ENCODE measurements at places on chromosomes 11 and 22. TPM values are rescaled to one million over a fixed set of nuclear protein-coding genes. Genes with fewer than 3 reads are reported as not detected.
A peak's percentile ranks its signal among the peaks of the same experiment; 100 is the strongest.

OR2AG2 gene
- not detected for total RNA-seq

OR4A16 gene
- not detected for total RNA-seq

CCDC82 gene
- total RNA-seq: 15.9 TPM

GRCh38 chr11:3058753-3059664 is 1.8 kb upstream of the CARS1 start:
- H3K36me3 ChIP-seq: peaks cover 3% of the 10 kb centered on the region
- H3K27me3 ChIP-seq: no peaks in the 10 kb centered on the region
- peaks cover 29% of the 10 kb centered on the region for H3K4me1 ChIP-seq
- no peak for DNase-seq

DNA sequence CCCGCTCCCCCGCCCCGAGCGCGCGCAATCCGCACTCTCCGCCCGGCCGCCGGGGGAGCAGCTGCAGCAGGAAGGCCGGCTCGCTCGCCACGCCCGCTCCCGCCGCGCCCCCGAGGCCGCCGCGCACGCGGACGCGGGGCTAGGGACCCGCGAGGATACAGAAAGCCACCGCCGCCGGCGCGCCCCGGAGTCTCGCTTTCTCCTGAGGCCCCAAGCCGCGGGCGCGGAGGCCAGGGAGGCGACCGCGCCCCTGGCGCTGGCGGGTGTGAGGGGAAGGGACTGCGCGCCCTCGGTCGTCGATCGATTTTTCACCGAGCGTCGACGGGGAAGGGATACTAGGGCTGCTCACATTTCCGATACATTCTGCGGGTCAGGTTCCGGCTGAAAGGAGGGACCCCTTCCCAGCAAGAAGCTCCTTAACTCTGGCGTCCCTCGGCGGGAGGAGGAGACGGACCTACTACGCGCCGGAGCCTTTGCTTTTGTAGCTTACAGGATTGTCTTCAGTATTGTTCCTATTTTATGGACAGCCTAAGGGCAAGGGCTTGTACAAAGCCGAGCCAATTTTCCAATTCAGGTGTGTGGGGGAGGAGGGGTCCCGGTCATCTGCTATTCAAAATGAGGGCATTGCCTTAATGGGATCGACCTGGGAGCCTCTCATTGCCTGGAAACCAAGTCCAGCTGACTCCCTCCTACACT is 416 bp upstream of the GAB2 start:
- H3K4me3 ChIP-seq: peak overlapping the region; percentile 95
- peak; percentile 87 for DNase-seq
- H3K27ac ChIP-seq: peak overlapping the region; percentile 98
- no peaks in the 10 kb centered on the region for H3K27me3 ChIP-seq

DNA sequence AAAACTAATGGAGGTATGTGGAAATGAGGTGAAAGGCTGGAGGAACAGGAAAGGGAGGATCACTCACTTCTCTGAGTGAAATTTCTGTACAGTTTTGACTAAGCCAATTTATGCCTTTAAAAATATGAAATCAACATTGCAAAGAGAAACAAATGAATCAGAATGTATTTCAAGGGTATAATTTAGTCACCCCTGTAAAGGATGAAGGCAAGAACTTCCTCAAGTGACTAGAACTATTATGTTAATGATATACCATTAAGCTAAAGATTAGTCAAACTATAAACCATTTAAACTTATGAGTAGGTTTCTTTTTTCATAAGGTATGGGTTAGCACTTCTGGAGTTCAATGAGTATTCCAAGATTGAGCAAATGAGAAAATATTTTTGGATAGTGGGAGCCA is 184.5 kb upstream of the CHORDC1 start:
- no peak for DNase-seq
- H3K27ac ChIP-seq: no peak overlapping the region
- no peaks in the 10 kb centered on the region for H3K27me3 ChIP-seq

DNA sequence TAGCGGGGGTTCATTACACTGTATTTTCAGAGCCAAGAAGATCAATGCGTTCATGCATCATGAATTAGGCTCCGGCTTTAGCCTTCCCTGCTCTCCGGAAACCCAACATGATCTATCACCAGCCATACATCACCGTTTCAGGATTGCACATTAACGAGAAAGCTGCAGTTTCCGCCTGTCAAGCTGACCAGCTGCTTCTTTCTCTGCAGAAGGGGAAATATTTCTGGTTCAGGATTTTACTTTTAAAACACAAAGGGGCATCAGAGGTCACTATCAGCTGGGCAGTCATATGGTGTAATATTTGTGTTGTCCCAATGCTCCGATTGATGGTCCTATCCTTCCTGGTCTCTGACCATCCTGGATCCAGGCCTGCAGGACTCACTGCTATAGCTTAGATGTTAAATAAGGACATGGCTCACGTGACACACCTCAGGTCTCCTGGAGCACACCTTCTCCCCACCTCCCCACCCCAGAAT is 21.4 kb upstream of the CADM1 start:
- no peak for DNase-seq
- H3K27ac ChIP-seq: no peak overlapping the region
- H3K4me3 ChIP-seq: no peak overlapping the region
- H3K4me1 ChIP-seq: peaks cover 16% of the 10 kb centered on the region
- H3K27me3 ChIP-seq: peaks cover 28% of the 10 kb centered on the region

GRCh38 chr22:22770280-22770871 is 117.2 kb upstream of the IGLL5 start:
- H3K4me1 ChIP-seq: no peaks in the 10 kb centered on the region
- H3K4me3 ChIP-seq: no peak overlapping the region
- H3K27ac ChIP-seq: no peak overlapping the region

DNA sequence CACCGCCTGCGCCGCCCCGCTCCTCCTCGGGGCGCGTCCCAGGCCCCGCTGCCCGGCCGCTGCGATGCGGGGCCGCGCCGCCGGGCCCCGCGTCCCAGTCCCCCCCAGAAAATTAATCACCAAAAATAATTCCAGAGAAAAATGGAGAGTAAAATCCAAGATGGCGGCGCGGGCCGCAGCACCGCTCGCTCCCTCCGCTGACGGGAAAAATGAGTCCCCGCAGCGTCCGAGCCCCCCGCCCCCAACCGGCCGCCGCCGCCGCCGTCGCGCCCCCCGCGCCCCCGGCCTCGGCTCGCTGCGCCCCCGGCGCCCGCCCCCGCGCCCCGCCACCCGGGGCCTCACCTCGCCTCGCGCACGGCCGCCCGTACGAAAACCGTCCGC is at the start of gene KMT5B:
KMT5B (minus strand) TSS at position 162 of the 381 bp plus-strand sequence. CDS start 23,220 bp downstream, outside the sequence.
- peak within 1 kb of the TSS; percentile 94 for H3K4me3 ChIP-seq
- H3K27me3 ChIP-seq: no peaks in the 10 kb centered on the region
- H3K4me1 ChIP-seq: peaks cover 74% of the 10 kb centered on the region

DNA sequence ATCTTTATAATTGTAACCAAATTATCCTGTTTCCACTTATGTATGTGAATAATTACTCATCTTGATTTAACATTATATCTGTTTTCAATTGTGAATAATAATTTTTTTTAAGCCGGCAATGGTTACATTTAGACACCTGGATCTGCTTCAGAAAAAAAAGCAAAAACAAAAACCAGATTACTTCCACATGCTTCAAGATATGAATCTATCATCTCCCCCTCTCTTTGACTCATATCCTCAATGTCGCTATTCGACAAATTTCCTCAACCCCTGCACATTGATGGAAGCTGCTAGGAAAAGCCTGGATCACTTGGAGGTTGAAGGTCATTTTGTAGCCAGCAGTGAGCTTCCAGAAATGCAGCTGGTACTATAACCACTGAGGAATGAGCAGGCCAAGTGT is 42.7 kb downstream of the SLC1A2 start:
- peaks cover 48% of the 10 kb centered on the region for H3K4me1 ChIP-seq
- H3K4me3 ChIP-seq: no peak overlapping the region
- no peaks in the 10 kb centered on the region for H3K27me3 ChIP-seq

- peaks cover 46% of the 10 kb centered on the region for H3K27me3 ChIP-seq
- no peaks in the 10 kb centered on the region for H3K36me3 ChIP-seq
- H3K27ac ChIP-seq: no peak overlapping the region
- no peak for DNase-seq
- H3K4me1 ChIP-seq: no peaks in the 10 kb centered on the region
- H3K4me3 ChIP-seq: no peak overlapping the region
Observed at GRCh38 chr11:122850076-122850631, 11.9 kb downstream of the CRTAM start.

GRCh38 chr11:45554230-45554967 is 111.0 kb downstream of the CHST1 start:
- no peaks in the 10 kb centered on the region for H3K36me3 ChIP-seq
- H3K27me3 ChIP-seq: no peaks in the 10 kb centered on the region
- peak; percentile 22 for DNase-seq

DNA sequence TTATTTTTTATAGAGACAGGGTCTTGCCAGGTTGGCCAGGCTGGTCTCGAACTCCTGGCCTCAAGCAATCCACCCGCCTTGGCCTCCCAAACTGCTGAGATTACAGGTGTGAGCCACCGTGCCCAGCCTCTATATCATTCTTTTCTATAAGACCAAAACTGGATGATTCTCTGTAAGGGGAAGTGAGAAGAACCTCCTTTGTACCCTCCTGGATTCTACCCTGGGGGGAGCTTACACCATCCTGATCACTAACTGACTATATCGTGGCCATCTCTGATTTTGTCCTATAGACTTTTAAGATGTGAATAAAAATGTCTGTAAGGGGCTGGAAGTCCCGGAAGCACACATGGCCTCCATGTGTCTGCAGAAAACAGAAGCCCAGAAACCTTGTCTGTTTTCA is 9.1 kb downstream of the PIWIL4 start:
- H3K36me3 ChIP-seq: no peaks in the 10 kb centered on the region
- DNase-seq: no peak
- H3K27me3 ChIP-seq: no peaks in the 10 kb centered on the region
- H3K4me1 ChIP-seq: no peaks in the 10 kb centered on the region
- H3K4me3 ChIP-seq: no peak overlapping the region

- peak; percentile 28 for DNase-seq
- H3K27me3 ChIP-seq: no peaks in the 10 kb centered on the region
- H3K4me1 ChIP-seq: peaks cover 15% of the 10 kb centered on the region
- no peaks in the 10 kb centered on the region for H3K36me3 ChIP-seq
- H3K27ac ChIP-seq: peak overlapping the region; percentile 66
Observed at GRCh38 chr11:65224930-65225278, 36.9 kb upstream of the POLA2 start.

DNA sequence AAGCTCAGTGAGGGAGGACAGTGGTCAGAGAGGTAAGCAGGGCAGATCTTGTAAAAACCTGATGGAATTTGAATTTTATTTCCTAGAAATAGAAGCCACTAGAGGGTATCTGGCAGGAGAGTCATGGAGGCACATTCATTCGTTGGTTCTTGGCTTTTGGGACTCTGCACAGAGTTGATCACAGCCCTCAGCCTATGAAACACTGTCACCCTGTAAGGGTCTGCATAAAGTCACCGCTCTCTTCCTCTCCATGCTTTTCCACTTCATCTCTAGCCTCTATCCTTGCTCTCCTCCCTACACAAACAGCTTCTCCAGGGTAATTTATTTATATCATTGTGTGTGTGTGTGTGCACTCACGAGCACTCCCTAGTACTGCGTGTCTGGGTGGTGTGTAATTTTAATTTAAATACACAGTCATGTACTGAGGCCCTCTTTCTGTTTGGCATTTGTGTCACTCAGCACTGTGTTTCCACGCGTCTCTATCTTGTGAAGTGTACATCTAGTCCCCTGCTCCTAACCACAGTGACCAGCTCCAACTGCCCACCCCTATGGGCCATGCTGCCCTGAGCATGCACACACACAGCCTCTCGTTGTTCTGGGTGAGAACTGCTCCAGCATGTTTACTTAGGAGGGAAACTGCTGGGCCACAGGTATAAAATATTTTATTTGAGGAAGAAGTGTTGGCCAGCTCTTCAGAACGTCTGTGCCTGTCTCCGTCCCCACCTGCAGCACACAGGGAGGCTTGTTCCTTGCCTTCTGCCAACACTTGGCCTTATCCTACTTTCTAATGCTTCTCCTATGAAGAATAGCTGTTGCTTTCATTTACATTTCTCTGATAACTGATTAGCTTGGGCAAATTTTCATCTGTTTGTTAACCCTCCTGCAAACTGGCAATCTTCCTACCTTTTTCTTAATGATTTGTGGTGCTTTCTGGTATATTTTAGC is 4.5 kb downstream of the KCNQ1OT1 start:
- H3K27ac ChIP-seq: no peak overlapping the region
- H3K4me1 ChIP-seq: peaks cover 63% of the 10 kb centered on the region
- H3K27me3 ChIP-seq: no peaks in the 10 kb centered on the region
- peak; percentile 2 for DNase-seq
- no peaks in the 10 kb centered on the region for H3K36me3 ChIP-seq

- H3K27me3 ChIP-seq: peaks cover 80% of the 10 kb centered on the region
- no peak for DNase-seq
- H3K4me1 ChIP-seq: no peaks in the 10 kb centered on the region
- H3K36me3 ChIP-seq: no peaks in the 10 kb centered on the region
Observed at GRCh38 chr22:27057717-27058116, 400.3 kb downstream of the MIAT start.
